ENCODE measurements at places on chromosomes 16 and 17.

DNA sequence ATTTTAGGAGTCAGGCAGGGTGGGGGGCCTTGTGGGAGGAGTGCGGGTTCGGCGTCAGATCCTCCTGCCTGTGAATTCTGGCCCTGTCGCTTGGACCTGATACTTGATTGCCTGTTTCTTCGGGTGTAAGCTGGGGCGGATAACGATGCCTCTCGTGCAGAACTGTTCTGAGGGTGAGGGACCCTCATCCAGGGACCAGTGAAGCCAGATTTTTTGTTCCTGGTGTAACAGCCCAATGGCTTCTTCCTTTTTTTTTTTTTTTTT is 1.3 kb downstream of the TBCD start:
- DNase-seq, result no peak

GRCh38 chr17:39704821-39705551 is 5.1 kb downstream of the ERBB2 start:
- no peak for DNase-seq

- no peak for DNase-seq
These were observed 54.4 kb upstream of the PABPN1L start for GRCh38 chr16:88920618-88921590.

DNA sequence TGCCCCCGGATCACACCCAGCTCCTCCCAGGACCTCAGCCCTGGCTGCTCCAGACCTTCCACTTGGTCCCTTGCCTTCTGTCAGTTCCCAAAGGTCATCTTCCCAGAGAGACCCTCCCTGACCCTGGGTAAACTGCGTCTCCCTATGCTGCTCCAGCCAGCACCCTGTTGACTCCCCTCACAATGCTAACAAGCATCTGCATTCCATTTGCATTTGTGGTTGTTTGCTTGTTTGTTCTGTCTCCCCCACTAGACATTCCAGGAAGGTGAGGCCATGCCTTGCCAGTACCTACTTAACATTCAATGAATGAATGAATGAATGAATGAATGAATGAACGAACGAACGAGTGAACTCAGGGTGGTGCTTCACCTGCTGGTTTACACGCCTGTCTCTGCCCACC is 171.2 kb downstream of the WSCD1 start:
- DNase-seq, result no peak

GRCh38 chr16:69077251-69077650 is 28.2 kb upstream of the HAS3 start:
- no peak for DNase-seq

DNA sequence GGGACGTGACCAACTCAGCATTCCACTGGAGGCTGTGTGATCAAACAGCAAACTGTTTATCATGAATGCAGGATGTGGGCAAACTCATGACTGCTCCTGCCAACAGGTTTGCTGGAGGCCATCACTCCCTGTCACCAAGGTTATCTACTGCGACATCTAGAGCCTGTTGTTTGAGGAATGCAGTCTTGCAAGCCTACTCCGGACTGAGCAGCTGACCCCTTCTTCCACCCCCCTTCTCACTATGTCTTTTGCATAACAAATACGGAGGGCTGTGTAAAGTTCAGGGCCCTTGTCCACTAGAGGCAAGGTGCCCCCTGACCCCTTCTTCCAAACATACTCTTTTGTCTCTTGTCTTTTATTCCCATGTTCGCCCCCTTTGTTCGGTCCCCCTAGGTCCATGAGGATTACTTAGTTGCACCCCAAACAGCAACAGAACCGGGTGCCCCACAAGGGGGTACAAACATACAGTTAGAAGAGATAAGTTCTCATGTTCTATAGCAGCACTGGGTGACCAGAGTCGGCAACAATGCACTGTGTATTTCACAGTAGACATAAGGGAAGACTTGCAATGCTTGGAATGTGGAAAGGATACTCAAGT is 28.7 kb downstream of the MEAK7 start:
- DNase-seq, result no peak

- no peak for DNase-seq
These were observed 313.6 kb downstream of the GRIN2A start for GRCh38 chr16:9868606-9869149.

DNA sequence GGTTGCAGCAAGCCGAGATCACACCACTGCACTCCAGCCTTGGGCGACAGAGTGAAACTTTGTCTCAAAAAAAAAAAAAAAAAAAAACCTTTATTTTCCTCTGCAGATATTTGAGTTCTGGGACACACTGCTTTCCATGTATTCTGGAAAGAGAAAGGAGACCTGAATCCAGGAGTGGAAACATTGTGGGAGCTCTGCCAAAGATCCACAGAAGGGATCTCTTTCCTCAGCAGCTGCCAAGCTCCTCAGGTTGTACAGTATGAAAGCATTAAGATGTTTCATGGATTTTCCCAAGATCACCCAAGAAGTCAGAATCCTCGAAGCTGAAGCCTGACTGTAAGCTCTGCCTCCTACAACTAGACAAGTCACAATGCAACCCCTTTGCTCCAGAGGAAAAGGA is 13.5 kb downstream of the NPRL3 start:
- no peak for DNase-seq

DNA sequence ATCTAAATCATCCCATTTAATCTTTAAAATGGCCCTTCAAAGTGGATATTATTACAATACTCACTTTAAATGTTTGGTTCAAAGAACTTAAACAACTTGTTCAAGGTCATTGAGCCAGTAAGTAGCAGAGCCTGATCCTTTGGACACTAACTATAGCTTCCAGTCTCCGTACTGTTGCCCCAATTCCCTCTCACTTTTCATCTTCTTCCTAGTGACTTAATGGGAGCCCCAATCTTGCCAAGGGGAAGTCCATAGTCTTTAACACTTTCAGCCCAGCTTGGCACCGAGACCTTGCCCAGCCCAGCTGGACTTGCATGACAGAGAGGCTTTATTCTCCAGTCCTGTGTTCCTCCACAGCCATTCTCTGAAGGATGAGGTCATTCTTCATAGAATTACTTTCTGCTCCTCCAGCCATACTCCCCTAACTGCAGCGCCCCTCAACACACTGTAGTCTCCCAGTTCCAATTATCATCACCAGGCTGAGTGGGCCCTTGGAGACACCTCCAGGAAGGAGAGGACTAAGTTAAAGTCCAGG is 49.2 kb upstream of the NLK start:
- DNase-seq, result no peak

- no peak for DNase-seq
These were observed 18.2 kb downstream of the MRTFB start for GRCh38 chr16:14089283-14089823.

GRCh38 chr17:55612691-55613141 is 101.5 kb upstream of the SMIM36 start:
- DNase-seq, result no peak

DNA sequence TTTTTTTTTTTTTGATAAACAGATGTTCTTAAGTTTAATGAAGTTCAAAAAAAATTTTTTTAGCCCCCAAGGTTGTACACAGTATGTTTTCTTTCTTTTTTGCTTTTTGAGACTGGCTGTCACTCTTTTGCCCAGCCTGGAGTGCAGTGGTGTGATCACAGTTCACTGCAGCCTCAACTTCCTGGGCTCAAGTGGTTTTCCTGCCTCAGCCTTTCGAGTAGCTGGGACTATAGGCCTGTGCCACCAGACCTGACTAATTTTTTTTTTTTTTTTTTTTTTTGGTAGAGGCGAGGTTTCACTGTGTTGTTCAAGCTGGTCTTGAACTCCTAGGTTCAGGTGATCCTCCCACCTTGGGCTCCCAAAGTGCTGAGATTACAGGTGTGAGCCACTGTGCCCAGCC is 12.8 kb downstream of the ITGAE start:
- no peak for DNase-seq

- no peak for DNase-seq
These were observed 56.1 kb upstream of the PMFBP1 start for GRCh38 chr16:72228014-72228413.

- no peak for DNase-seq
These were observed 78.0 kb upstream of the DOC2B start for GRCh38 chr17:259341-259976.

GRCh38 chr16:75908331-75909117 is 182.2 kb upstream of the CPHXL start:
- no peak for DNase-seq

DNA sequence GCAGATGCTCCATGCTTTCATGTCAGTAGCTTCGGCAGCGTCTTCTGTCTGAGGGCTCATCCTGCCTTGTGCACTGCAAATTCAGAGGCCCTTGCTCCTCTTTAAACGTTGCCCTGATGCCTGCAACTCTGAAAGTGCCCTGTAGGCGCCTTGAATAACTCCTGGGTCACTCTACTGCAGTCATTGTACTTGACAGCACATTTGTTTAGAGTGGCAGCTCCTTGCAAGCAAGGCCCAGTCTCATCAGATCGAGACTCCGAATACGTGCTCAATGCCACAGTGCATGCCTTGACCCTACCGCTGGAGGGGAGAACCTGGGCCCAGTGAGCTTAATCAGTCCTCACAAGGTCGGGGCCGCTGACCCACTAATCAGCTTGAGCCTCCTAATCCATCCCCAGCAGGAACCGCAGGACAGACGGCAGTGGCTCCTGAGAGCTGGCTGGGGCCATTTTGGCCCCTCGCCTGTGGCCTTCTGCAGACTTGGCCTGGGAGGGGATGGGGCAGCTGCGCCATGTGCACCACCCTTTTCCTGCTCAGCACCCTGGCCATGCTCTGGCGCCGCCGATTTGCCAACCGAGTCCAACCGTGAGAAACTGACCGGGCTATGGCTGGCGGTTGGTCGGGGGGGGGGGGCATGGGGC is at the start of gene PRCD:
Gene PRCD (plus strand): TSS at position 414 of the 641 bp plus-strand sequence. CDS start 98 bp downstream, at position 512.
- no peak for DNase-seq

- no peak for DNase-seq
These were observed 93.2 kb downstream of the LITAF start for GRCh38 chr16:11493531-11493929.

GRCh38 chr17:69764146-69764545 is 310.9 kb upstream of the KCNJ16 start:
- DNase-seq, result no peak

- DNase-seq, result no peak
These were observed 89.7 kb upstream of the CLEC18A start for GRCh38 chr16:69861292-69862030.

GRCh38 chr17:40480501-40481003 is 20.9 kb downstream of the TNS4 start:
- peak; percentile 42 for DNase-seq

DNA sequence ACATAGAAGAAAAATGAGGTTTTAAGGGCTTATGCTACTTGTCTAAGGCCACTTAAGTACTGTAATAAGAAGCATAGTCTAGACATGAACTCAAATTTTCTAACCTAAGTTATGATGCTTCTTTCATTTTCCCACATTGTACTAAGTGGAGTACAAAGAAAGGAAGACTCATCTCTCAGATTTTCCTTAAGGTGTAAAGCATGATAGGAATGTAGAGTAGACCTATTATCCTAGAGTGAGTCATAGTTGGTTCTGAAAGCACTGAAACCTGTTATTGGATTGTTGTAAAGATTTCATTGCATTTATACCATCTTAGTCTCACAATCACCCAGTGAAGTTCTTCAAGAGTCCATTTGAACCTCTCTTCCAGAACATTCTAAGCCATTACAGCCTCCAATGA is 343.8 kb downstream of the TOX3 start:
- DNase-seq, result no peak

- DNase-seq, result no peak
These were observed 551 bp upstream of the MLX start for GRCh38 chr17:42566215-42566882.

GRCh38 chr17:52827526-52827925 is 669.0 kb upstream of the CA10 start:
- no peak for DNase-seq

- no peak for DNase-seq
These were observed 12.6 kb upstream of the PRKAR1A start for GRCh38 chr17:68499587-68499986.

DNA sequence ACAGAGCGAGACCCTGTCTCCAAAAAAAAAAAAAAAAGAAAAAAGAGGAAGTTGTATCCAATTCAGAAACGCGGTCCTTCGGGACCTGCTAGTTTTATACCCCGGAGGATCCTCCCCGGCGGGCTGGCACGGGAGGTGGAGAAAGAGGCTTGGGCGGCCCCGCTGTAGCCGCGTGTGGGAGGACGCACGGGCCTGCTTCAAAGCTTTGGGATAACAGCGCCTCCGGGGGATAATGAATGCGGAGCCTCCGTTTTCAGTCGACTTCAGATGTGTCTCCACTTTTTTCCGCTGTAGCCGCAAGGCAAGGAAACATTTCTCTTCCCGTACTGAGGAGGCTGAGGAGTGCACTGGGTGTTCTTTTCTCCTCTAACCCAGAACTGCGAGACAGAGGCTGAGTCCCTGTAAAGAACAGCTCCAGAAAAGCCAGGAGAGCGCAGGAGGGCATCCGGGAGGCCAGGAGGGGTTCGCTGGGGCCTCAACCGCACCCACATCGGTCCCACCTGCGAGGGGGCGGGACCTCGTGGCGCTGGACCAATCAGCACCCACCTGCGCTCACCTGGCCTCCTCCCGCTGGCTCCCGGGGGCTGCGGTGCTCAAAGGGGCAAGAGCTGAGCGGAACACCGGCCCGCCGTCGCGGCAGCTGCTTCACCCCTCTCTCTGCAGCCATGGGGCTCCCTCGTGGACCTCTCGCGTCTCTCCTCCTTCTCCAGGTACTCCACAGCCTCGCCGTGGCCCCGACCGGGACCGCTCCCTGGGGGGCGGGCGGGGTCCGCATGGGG is at the start of gene CDH3:
Gene CDH3 (plus strand): TSS at position 596 of the 779 bp plus-strand sequence. CDS start 70 bp downstream, at position 666.
- DNase-seq, result no peak

DNA sequence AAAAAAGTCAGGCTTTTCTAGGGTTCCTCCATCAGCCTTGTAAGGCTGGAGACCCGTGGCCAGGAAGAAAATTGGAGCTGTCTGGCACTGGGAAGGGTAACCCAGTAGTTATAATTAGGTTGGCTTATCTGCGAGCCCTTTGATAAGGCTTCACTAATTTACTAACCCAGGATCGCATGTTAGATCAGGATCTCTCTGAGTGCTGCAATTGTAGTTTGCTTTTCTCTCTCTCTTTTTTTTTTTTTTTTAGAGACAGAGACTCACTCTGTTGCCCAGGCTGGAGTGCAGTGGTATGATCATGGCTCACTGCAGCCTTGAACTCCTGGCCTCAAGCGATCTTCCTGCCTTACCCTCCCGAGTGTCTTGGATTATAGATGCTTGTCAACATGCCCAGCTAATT is 17.0 kb downstream of the ABCC1 start:
- no peak for DNase-seq
